ENCODE measurements at places on chromosomes 16 and 17.
A peak's percentile ranks its signal among the peaks of the same experiment; 100 is the strongest.

DNA sequence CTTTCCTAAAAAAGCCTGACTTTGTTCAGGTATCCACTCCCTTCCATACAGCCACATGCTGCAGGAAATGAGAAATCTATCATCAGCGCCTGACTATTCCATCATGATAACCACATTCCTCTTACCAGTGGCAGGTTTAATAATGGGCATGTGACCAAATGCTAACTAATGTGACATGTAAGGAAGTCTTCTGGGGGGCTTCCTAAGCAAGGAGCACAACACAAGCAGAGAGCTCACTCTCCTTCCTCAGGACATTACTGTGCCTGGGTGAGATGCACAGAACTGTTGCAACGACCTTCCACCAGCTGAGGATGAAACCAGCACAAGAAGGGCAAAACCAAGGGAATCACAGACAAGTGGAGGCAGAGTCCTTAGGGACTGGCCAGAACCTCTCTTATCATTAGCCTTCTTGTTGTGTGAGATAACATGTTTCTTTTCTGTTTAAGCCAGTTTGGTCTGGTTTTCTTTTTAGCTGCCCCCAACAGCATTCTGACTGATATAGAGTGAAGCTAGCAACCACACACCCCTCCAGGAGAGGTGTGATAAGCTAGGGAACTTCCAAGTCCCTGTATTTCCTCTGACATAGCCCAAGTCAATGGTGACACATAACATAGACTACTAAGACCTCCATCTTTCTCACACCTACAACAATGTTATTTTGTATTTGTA is 16.9 kb downstream of the MYO1D start:
- DNase-seq = no peak

- peak; percentile 9 for DNase-seq
Observed at GRCh38 chr17:27294689-27295630, 1.0 kb downstream of the WSB1 start.

- no peak for DNase-seq
Observed at GRCh38 chr17:51165680-51166197, 472 bp upstream of the NME2 start.

DNA sequence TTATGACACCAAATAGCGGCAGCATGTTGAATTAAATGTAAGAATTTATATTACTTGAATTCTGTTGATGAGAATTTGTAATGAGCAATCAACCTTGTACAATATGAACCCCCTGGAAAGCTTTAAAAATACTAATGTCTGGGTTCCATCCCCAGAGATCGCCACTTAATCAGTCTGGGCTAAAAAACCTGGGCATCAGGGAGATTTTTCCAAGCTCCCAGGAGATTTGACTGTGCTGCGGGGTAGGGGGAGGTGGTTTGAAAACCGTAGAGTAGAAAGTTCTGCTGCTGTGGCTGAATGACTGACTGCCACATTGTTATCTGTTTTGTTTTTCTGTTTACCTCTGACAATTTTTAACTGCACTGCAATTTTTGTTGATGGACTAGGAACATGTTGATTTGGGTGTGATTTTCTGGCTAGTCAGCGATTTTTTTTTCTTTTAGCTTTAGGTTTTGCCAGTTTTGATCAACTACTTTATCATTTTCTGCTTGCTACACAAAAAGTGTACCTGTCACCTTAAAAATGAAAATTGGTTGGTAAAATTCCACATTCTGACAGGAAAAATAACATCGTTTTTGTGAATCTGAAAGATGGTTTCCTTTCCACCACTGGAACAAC is 79.3 kb downstream of the PCTP start:
- DNase-seq = no peak

- no peak for DNase-seq
Observed at GRCh38 chr17:6843241-6843880, 11.8 kb upstream of the TEKT1 start.

- no peak for DNase-seq
Observed at GRCh38 chr16:20191566-20191965, 117.9 kb upstream of the GPR139 start.

DNA sequence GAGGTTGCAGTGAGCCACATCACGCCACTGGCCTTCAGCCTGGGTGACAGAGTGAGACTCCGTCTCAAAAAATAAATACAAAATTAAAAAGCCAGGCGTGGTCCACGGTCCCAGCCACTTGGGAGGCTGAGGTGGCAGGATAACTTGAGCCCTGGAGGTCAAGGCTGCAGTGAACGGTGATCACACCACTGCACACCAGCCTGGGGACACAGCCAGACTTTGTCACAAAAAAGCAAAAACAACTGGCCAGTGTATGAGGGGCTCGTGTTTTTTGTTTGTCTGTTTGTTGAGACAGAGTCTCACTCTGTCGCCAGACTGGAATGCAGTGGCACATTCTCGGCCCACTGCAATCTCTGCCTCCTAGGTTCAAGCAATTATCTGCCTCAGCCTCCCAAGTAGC is 1.2 kb upstream of the UBB start:
- DNase-seq = no peak

GRCh38 chr16:5722116-5722619 is 624.6 kb upstream of the EEF2KMT start:
- DNase-seq = no peak

DNA sequence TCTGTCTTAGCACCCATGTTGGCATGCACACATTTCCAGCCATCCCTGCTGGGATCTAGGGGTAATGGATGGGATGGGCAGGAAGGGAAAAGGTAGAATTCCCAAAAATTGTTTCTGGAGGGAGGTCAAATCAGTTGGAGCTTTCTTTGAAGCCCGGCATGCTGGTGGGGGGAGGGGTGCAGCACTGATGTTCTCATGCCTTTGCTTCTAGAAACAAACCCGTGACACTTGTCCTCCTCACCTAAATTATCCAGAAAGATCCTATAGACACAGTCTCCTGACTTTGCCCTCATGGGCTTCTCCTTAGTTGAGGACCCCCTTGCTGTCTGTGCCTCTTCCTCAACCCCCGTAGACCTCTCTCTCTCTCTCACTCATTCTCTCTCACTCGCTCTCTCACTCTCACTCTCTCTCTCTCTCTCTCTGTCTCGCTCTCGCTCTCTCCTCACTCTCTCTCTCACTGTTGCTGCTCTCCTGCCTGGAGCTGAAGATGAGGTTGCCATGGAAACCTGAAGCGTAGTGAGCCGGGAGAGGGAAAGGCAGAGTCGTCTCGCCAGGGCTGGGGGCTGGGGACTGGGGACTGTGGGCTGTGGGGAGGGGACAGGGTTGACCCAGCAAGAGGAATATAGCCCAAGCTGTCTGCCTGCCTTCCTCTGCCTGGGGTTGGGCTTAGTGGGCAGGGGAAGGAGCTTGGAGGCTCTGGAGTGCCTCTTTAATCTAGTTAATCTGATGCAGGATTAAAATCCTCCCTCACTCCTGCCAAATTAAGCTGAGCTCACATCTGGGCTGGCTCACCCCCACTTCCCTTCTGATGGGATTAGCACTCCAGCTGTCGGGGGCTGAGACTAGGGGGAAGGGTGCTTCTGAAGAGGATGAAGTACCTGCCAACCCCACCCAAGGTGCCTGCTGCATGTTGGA is 16.1 kb downstream of the LASP1 start:
- no peak for DNase-seq

GRCh38 chr16:9077091-9077809 is 14.2 kb upstream of the HAPSTR1 start:
- DNase-seq = no peak

- DNase-seq = no peak
Observed at GRCh38 chr16:4529085-4530060, 9.2 kb downstream of the CDIP1 start.

GRCh38 chr16:82031116-82032084 is 3.7 kb upstream of the HSD17B2 start:
- no peak for DNase-seq

DNA sequence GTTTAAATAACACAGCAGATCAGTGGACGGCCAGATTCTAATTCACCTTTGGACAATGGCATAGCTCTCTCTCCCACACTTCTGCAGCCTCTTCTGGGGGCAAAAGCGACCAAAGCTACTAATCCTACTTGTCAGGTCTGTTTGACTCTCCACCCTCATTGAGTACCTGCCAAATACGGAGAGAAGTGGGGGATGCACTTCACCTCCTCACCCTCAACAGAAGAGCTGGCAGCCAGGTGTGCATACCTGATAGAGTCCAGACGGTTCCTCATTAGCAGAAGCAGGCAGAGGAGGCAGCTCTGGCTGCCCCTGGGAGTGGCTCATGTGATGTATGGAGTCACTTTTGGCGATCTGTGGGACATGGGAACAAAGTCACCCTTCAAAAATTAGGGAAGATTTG is 4.9 kb downstream of the DNAH3 start:
- DNase-seq = no peak

DNA sequence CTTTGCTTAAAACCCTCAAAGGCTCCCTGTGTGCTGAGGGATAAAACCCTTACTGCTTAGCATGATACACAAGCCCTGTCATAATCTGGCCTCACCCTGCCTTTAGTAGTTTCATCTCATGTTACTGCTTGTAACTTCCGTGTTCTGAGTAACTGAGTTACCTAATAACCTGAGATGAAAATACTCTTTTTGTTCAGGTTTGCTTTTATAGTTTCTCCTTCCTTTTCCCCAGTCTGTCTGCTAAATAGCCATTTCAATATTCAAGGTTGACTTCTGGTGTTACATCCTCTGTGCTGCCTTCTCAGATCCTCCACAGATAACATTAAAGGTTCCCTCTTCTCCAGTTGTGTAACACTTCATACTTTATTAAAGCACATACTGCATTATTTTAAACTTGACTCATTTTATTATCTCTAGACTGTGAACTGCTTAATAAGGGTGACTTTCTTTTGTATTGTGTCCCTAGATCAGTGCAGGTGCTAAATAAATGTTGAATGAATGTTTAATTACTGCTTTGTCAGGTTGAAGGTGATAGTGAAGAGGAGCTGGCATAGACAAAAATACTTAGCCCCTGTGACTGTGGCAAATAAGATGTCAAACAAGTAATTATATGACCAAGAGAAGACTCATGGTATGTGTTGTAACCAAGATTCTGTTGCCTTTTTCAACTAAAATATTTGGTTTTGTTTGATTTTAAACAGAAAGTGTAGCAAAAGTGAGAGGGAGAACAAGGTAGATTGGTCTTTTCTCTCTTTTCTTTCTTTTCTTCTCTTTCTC is 47.8 kb downstream of the NFAT5 start:
- DNase-seq = no peak

DNA sequence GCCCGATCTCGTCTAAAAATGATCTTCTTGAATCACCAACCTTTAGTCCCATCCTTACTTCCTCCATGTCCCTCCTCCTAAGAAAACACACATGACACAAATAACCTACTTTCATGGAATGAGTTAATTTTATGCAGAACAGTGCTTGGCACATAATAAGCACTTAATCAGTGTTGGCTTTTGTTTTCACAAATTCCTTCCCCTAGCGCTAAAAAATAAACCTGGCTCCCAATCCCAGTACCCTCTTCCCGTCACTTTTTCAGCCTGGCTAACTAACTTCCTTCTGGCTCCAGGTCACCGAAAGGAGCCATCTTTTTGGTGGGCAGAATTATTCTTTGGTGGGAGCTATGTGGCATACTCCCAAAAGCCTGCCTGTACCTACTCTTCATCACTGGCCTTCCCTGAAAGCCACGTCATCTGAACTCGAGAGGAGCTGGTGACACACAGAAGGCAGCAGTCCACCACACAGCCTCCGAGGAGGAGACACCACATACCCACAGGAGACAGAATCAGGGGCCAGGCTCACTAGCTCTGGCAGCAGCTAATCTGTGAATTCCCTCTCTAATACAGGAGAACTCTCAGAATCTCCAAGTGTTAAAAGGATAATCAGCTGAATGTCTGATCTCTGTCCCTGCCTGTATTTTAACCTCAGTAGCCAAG is 114.5 kb downstream of the SMG6 start:
- DNase-seq = no peak

DNA sequence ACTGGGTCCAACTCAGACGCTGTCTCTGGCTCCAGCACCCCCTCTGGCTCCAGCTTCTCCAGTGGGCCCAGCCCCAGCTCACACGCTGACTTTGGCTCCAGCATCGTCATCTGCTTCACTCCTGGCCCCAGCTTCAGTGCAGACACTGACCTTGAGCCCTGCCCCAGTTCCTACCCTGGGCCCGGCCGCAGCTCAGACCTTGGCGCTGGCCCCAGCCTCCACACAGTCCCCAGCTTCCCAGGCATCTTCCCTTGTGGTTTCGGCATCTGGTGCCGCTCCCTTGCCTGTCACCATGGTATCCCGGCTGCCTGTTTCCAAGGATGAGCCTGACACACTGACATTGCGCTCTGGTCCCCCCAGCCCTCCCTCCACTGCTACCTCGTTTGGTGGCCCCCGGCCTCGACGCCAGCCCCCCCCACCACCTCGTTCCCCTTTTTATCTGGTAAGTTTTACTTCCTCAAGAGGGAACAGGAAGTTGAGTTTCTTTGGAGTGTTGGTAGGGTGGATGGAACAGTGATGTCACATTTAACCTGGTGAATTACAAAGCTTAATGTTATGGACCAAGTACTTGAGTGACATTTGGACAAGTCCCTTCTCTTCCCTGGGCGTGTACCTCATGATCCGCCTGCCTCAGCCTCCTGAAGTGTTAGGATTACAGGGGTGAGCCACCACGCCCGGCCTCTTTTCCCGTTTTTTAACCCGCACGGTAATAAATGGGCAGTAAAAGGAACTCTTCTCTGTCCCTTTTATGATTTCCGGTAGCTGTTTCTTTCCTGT is 23.4 kb upstream of the PHKG2 start:
- no peak for DNase-seq
